ENCODE measurements at places on chromosomes 12 and 14.

DNA sequence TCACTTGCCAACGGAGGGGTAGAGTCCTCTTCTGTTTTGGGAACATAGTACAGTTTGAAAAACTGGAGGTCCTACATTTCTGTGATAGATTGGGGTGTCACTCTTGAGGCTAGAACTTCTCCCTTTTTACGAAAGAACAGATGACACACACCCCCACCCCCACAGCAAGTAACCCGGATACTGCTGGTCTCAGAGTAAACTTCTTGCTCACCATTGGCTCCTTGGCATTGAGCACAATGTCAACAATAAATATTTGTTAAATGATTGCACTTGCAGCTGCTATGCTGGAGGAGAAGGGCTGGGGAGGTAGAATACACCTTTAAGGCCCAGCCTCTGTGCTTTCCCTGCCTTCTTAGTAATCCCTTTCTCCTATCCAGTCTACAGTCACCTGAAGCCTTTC, 149.8 kb downstream of the TGFB3 start:
- DNase-seq = no peak

- DNase-seq = no peak
These were observed 320.5 kb downstream of the CACNA1C start for GRCh38 chr12:2373307-2373706.

DNA sequence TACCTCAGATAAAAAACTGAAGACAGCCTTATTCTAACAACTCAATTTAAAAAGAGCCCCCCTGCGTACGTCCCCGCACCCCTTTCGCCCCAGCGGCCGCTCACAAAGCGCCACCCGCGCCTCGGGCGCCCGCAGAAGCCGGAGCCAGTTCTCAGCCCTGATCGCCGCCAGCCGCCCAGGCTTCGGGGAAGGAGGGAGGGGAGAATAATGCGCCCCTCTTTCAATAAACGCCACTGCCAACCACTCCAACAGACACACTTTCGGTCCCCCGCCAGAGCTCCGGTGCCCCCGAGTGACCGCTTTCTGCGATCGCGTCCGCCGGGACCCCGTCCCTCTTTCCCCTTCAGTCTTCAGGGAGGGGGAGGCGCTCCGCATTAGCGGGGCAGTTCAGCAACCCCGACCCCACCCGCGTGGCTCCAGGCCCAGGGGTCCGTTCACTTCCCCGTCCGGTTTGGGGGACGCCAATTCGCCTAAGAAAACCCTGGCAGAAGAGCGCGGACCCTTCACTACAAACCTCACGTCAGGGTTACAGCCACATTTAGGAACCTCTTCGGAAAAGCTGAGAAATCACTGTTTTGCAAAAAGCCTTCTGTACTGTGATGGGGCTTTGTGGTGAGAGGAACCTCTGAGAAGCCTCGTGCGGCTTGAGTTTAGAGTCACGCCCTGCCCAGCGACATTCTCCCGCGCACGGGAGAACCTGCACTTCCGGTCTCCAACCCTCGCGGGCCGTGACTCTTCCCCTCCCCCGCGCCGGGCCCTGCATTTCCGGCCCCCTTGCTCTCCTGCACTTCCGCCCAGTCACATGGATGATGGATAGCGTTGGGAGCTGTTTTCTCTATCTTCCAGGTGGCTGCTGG, 18.7 kb downstream of the FOXG1 start:
- DNase-seq = no peak

DNA sequence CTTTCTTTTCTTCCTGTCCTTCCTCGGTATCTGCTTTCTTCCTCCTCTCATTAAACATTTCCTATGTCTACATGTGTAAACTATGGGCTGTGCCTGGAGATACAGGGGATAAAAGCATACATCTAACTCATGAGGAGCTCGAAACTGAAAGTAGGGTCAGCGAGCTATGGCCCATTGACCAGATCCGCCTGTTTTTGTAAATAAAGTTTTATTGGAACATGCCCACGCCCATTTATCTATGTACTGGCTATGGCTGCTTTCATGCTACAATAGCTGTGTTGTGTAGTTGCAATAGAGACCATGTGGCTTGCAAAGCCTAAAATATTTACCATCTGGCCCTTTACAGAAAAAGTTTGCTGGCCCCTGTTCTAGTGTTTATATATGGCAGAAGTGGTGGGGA, 500.8 kb upstream of the GARIN6 start:
- DNase-seq = no peak

- no peak for DNase-seq
These were observed 10.0 kb upstream of the ITGA5 start for GRCh38 chr12:54429014-54429471.

DNA sequence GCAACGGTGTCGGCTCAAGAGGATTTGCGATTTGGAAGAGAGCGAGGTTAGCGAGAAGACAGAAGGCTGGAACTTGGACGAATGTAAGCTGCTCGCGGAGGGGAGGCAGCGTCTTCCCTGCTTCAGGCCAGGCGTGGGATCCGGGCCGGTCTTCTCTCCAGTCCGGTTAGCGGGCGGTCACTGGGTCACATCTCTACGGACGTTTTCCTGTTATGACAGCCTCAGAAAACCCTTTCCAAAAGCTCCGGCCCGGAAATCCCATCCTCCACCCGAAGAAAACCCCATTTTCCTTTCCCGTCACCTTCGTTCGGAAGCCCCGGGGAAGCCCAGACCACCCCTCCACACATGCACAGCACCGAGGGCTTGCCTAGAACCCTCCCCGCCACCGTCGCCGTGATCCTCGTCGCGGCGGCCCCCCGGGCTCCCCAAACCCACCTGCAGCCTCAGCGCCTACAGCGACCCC, 268 bp downstream of the NDUFB1 start:
- DNase-seq = no peak

- DNase-seq = no peak
These were observed 1.3 kb downstream of the MAX start for GRCh38 chr14:65100922-65101541.

- no peak for DNase-seq
These were observed 130.6 kb upstream of the SINHCAF start for GRCh38 chr12:31456562-31456961.

GRCh38 chr12:67426067-67426466, 156.9 kb downstream of the CAND1 start:
- no peak for DNase-seq

- DNase-seq = no peak
These were observed 79.6 kb upstream of the PSMA6 start for GRCh38 chr14:35212471-35213142.

- DNase-seq = no peak
These were observed 183.4 kb downstream of the KIF26A start for GRCh38 chr14:104321802-104322130.

GRCh38 chr14:75023108-75023507, 20.4 kb downstream of the EIF2B2 start:
- no peak for DNase-seq

- no peak for DNase-seq
These were observed 8.3 kb downstream of the TRAF3 start for GRCh38 chr14:102785595-102785963.

- DNase-seq = peak; percentile 83
These were observed 54.4 kb upstream of the KCNA1 start for GRCh38 chr12:4855121-4855924.

- DNase-seq = no peak
These were observed 68.2 kb upstream of the E2F7 start for GRCh38 chr12:77133566-77133965.

GRCh38 chr14:34065690-34066391, 115.0 kb upstream of the EGLN3 start:
- DNase-seq = no peak

- no peak for DNase-seq
These were observed 399.8 kb downstream of the RGS6 start for GRCh38 chr14:72332046-72332445.

DNA sequence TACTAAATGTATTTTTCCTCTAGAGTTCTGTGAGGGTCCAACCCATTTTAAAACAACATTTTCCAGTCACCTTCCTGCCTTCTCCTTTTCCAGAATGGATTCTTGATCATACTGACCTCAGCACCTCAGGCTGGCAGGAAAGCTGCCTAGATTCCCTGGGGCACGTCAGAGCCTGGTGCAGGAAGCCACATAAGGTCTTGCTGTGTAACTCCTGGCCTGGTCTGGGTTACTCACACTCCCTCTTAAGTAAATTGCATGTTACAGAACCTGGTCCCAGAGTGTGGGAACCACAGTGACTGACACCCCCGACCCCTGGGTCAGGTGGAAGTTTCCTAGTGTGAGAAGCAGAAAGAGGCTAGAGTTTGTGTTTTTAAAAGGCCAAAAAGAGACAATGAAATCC, 209.8 kb downstream of the SPTSSA start:
- DNase-seq = no peak

- DNase-seq = no peak
These were observed 150.5 kb downstream of the PELI2 start for GRCh38 chr14:56268673-56269072.

GRCh38 chr12:30779578-30779977, 24.8 kb upstream of the CAPRIN2 start:
- DNase-seq = no peak

DNA sequence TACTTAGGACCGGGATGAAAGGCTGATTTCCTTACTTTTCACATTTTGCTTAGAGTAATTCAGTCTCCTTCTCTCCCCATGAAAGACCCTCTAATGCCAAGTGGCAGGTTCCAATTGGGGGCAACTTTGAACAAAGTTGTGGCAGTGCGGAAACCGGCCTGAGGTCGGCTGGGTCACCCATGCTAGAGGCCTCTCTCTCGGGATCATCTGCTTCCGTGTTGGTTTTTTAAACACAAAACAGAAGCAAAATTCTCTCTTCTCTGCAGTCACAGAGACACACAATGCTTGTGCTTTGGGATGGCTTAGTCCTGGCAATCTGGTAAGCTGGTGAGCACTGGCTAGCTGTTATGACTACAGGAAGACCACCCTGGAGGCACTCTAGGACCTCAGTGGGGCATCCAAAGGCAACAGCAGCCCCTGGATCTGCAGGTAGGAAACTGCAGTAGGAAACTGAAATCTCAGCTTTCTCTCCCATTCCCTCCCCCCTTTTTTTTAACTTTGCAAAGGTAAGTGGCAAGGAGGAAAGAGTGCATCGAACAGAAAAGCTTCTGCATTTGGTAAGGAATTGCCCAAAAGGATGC, 102.1 kb downstream of the BCL11B start:
- DNase-seq = no peak

DNA sequence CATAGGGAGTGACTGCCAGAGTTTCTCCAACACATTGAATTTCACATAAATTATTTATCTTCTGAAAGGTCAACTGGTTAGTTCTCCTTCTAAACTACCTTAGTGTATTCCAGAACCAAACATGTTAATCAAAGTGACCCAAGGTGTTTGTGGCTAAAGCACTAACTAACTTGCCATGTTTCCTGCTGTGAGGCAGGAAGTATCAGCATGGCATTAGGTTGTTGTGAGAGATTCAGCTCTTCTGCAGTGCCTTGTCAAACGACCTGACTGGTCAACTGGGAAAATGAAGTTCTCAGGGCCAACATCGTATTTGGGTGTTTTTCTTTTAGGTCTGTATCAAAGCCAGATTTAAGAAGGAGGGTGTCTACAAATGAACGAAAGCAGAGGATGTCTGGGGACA, 448.1 kb downstream of the APAF1 start:
- DNase-seq = no peak

GRCh38 chr14:69580009-69580577, 5.4 kb upstream of the CCDC177 start:
- no peak for DNase-seq

- no peak for DNase-seq
These were observed 38.4 kb upstream of the PPP2R5C start for GRCh38 chr14:101723061-101723595.

DNA sequence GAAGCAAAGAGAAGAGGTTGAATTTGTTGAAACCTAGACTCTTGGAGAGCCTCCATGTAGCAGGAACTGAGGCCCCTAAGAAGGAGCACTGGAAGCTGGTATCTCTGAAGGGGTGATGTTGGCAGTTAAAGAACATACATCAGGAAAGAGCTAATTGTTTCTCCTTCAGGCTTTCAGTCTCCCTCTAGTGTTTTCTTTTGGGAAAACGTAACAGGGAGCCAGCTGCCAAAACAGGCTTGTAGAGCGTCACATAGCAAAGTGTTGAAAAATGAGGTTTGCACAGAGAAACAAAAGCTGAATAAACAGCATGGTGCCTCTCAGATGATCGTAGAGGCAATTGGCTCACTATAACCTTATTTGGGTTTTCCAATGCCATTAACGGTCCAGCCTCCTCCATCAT, 46.9 kb upstream of the CAND1 start:
- DNase-seq = no peak

- no peak for DNase-seq
These were observed 83.7 kb downstream of the DPF3 start for GRCh38 chr14:72810201-72810600.

GRCh38 chr12:96652870-96653269, 163.5 kb downstream of the CFAP54 start:
- no peak for DNase-seq

- no peak for DNase-seq
These were observed 98.1 kb downstream of the KLRB1 start for GRCh38 chr12:9509464-9510161.

- DNase-seq = no peak
These were observed 147.6 kb downstream of the CRADD start for GRCh38 chr12:93824514-93825500.

- no peak for DNase-seq
These were observed 2.0 kb upstream of the KRT75 start for GRCh38 chr12:52436000-52436827.

- no peak for DNase-seq
These were observed 84.8 kb downstream of the DPF3 start for GRCh38 chr14:72809063-72809462.

All from NCI-H1417 treated with DMSO at 0.1 percent for 48 hours (cell line).